ENCODE measurements at places on chromosomes 13 and 19. TPM values are rescaled to one million over a fixed set of nuclear protein-coding genes. Genes with fewer than 3 reads are reported as not detected.

Gene SYCN
- not detected for total RNA-seq

DNA sequence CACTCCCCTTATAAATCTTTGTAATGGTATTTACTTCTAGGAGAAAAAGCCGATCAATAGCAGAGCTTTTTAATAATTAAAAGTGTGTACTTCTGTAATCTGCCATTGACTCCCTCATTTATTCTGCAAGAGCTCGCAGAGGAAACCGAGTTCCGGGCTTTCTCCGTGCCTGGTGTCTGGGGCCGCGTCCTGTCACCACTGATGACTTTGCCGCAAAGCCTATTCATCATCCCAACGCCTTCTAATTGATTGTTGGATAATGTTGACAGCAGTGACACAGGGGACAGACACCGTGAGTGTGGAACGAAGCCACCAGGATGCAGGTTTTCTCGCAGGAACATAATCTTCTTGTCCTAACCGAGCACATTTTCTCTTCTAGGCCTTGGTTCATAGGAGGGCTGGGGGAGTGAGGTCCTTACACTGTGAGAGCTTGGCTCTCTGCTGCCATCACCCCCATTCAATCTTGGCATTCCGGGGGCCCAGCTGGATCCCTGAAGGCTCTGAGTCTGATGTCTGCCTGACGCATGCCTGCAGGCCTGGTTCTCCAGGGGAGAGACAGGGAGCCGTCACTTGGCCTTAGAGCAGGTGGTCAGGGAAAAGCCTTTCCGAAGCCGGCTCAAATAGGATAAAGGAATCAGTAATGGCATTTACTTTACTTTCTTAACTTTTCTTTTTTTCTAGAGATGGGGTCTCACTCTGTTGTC lies 110.3 kb downstream of the KDM4B start:
- H3K36me3 ChIP-seq, result peaks cover 3% of the 10 kb centered on the region
- H3K4me1 ChIP-seq, result no peaks in the 10 kb centered on the region
- H3K27me3 ChIP-seq, result peaks cover 2% of the 10 kb centered on the region
- H3K27ac ChIP-seq, result no peak overlapping the region

DNA sequence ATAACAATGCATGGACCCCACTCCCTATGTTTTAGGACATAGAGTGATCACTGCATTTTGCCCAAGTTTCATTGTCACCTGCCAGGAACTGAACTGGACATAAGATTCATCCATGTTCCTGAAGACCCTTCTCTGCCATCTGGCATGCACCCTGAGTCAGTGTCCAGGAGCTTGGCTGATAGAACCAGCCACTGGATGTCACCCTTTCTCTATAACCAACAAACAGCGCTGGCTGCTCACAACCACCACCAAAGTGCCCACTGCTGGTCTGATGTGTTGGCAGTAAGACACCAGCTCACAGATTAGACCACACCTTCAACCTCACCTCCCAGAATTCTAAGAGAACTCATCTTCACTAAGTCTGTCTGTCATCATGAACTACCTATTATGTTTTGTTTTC lies 333.4 kb downstream of the ITGBL1 start:
- H3K4me1 ChIP-seq, result no peaks in the 10 kb centered on the region
- H3K27me3 ChIP-seq, result no peaks in the 10 kb centered on the region
- H3K27ac ChIP-seq, result no peak overlapping the region

DNA sequence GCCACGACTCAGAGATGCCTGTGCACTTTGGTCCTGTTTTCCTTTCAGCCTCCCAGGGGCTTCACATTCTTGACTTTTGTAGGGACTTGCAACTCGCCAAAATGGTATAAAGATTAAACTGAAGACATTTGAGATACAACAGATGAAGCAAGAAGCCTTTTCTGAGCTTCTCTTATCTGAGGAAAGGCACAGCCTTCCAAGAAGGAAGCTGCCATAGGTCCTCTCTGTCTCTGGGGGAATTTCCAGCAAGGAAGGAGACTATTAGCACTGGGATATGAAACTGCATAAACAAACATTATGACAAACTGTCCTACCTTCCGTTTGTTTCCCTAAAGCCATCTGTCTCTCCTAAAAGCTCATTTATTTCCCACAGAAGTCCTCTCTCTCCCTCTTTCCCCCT lies 39.3 kb downstream of the TGDS start:
- H3K27ac ChIP-seq, result no peak overlapping the region
- H3K36me3 ChIP-seq, result no peaks in the 10 kb centered on the region
- DNase-seq, result no peak
- H3K4me1 ChIP-seq, result no peaks in the 10 kb centered on the region

GRCh38 chr19:50359328-50359818 lies 6.1 kb downstream of the NAPSA start:
- no peaks in the 10 kb centered on the region for H3K27me3 ChIP-seq
- no peak for DNase-seq
- H3K36me3 ChIP-seq, result peaks cover 8% of the 10 kb centered on the region
- peaks cover 2% of the 10 kb centered on the region for H3K4me1 ChIP-seq
- H3K4me3 ChIP-seq, result no peak overlapping the region

GRCh38 chr13:20669162-20669561 lies 34.3 kb upstream of the IL17D start:
- no peak overlapping the region for H3K27ac ChIP-seq
- H3K36me3 ChIP-seq, result no peaks in the 10 kb centered on the region
- H3K4me1 ChIP-seq, result no peaks in the 10 kb centered on the region
- H3K4me3 ChIP-seq, result no peak overlapping the region

- H3K4me1 ChIP-seq, result peaks cover 3% of the 10 kb centered on the region
- no peak overlapping the region for H3K27ac ChIP-seq
- DNase-seq, result peak; percentile 44
- H3K27me3 ChIP-seq, result no peaks in the 10 kb centered on the region
- H3K4me3 ChIP-seq, result no peak overlapping the region
Observed at GRCh38 chr19:49469828-49470614, 4.0 kb upstream of the FLT3LG start.

DNA sequence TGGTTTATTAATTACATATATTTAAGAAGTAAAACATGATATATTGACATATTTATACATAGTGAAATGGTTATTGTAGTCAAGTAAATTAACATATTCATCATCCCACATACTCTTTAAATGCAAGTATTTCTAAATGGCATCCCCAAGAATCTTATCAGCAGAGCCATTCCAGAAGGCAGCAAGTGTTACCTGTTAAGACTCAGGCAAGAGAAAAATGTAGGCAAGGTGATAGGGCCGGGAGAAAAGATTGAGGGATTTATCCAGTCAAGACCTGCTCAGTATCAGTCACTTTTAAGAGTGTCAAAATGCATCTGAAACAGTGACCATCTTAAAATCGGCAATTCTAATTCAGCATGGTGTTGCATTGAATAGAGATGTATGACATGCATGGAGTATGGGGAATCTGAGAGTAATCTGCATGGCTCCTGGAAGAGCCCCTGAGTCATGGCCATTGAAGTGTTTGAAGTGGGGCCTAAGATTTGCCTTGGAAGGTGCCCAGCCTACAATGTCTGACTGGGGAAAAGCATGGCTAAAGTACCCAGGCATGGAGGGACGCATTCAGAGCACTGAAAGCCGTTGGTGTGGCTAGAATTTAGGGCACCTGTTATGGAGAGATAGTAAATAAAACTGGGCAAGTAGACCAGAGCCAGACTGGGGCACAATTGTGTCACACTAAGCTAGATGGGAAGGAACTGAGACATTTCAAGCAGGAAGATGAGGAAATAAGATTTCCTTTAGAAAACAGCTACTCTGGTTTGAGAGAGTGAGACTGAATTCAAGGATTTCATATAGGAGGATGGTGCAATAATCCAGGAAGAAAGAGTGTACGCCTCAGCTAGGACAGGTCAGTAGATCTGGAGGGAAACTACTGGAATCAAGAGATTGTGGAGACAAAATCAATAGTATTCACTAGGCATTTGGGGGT lies 25.0 kb upstream of the C1QTNF9B start:
- no peaks in the 10 kb centered on the region for H3K36me3 ChIP-seq
- H3K4me1 ChIP-seq, result peaks cover 3% of the 10 kb centered on the region
- no peak overlapping the region for H3K27ac ChIP-seq
- H3K4me3 ChIP-seq, result no peak overlapping the region
- no peak for DNase-seq

- H3K27me3 ChIP-seq, result no peaks in the 10 kb centered on the region
- no peak for DNase-seq
- H3K4me1 ChIP-seq, result no peaks in the 10 kb centered on the region
- no peak overlapping the region for H3K4me3 ChIP-seq
Observed at GRCh38 chr19:12331211-12331941, 2.1 kb downstream of the ZNF563 start.

GRCh38 chr13:65488606-65489005 lies 1741.5 kb downstream of the PCDH9 start:
- no peak overlapping the region for H3K4me3 ChIP-seq
- H3K27me3 ChIP-seq, result no peaks in the 10 kb centered on the region
- DNase-seq, result no peak
- H3K27ac ChIP-seq, result no peak overlapping the region

DNA sequence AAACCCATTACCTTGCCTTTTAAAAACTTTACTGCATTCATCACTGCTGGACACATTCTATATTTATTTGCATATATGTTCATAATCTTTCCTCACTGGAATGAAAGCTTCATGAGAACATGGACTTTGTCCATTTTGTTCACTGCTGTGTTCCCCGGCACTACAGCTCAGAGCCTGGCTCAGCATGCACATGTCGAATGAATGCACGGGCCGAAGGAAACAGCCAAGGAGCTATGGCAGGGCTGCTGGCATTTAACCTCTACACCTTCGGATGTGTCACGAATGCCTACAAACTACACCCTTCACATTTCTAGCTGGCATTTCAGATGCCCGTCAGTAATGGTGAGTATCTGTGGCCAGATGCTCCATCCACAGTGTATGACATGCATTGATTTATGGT lies 7.6 kb downstream of the MTIF3 start:
- H3K4me3 ChIP-seq, result no peak overlapping the region
- 0 out of 2 replicates have a peak, but pooled peaks cover 9% of the 10 kb centered on the region for H3K36me3 ChIP-seq
- H3K27ac ChIP-seq, result no peak overlapping the region
- H3K4me1 ChIP-seq, result no peaks in the 10 kb centered on the region
- no peaks in the 10 kb centered on the region for H3K27me3 ChIP-seq

DNA sequence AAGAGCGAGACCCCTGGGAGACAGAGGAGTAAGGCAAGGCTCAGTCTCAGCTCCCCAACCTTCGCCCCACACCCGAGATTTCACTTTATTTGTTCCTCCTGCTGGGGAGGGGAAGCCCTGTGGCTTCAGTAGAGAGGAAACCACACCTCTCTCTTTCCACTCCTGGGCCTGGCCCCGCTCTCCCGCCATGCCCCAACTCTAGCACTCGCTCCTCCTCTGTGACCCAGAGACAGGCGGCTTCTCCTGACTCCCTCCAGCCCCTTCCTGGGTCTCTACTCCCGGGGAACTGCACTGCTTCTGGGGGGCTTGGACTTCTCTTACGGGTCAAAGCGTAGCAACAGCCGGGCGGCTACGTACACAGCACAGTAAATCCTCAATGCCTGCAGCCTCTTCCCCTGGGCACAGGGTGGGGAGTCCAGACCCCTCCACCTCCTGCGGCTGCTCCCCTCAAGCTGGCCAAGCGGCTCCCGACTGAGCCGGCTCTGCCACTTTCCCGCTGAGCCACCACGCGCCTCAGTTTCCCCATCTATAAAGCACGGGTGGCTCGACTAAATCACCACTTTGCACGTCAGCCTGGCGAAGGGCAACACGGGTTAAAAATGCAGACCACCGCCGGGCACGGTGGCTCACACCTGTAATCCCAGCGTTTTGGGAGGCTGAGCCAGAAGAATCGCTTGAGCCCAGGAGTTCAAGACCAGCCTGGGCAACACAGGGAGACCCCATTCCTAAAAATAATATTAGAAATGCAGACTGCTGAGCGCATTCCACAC lies 1.4 kb downstream of the RNF126 start:
- no peak for DNase-seq
- H3K4me1 ChIP-seq, result no peaks in the 10 kb centered on the region
- H3K27me3 ChIP-seq, result no peaks in the 10 kb centered on the region
- H3K36me3 ChIP-seq, result peaks cover 4% of the 10 kb centered on the region
- H3K27ac ChIP-seq, result no peak overlapping the region
- peak overlapping the region; percentile 85 for H3K4me3 ChIP-seq

DNA sequence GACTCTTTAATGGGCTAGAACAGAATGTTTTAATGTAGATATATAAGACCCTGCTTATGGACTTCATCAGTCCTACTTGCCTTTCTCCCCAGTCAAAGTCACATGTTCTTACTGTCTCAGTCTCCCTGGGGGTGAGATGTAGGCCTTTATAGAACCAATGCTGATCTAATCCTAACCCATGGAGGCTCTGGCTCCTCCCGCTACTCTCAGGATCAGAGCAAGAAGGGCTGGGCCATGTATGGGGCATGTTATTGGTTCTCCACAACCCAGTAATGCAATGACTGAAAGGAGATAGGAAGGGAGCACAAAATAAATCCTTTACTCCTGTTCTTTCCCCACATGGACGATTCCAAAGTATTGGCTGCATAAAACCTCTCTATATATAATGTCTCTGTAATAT lies 82.3 kb downstream of the UGGT2 start:
- DNase-seq, result no peak
- no peaks in the 10 kb centered on the region for H3K4me1 ChIP-seq
- H3K4me3 ChIP-seq, result no peak overlapping the region
- peaks cover 13% of the 10 kb centered on the region for H3K36me3 ChIP-seq
- H3K27me3 ChIP-seq, result no peaks in the 10 kb centered on the region

DNA sequence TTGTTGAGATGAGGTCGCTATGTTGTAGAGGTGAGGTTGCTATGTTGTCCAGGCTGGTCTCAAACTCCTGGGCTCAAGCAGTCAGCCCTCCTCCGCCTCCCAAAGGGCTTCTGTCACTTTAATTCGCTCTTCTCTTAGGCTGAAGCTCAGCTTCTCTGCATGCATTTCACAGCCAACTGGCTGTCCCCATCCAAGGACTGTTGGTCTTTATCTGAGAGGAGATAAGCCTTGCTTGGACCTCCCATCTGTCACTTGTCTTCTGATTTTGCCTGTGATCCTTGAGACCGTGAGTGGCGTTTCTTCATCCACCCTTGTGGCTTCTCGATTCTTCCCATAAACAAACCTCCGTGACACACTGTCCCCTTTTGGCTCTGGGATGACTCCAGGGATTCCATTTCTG lies 24.4 kb downstream of the CERS1 start:
- H3K4me1 ChIP-seq, result no peaks in the 10 kb centered on the region
- H3K27me3 ChIP-seq, result no peaks in the 10 kb centered on the region
- no peak overlapping the region for H3K27ac ChIP-seq

GRCh38 chr13:22061371-22061805 lies 390.5 kb downstream of the FGF9 start:
- H3K36me3 ChIP-seq, result no peaks in the 10 kb centered on the region
- peaks cover 6% of the 10 kb centered on the region for H3K4me1 ChIP-seq
- no peak overlapping the region for H3K4me3 ChIP-seq
- H3K27me3 ChIP-seq, result no peaks in the 10 kb centered on the region
- peak; percentile 38 for DNase-seq
